ENCODE measurements at places on chromosomes 2 and 18. TPM values are rescaled to one million over a fixed set of nuclear protein-coding genes. Genes with fewer than 3 reads are reported as not detected.

GRCh38 chr2:57373530-57373929 lies 673.1 kb upstream of the VRK2 start:
- no peak for DNase-seq

DNA sequence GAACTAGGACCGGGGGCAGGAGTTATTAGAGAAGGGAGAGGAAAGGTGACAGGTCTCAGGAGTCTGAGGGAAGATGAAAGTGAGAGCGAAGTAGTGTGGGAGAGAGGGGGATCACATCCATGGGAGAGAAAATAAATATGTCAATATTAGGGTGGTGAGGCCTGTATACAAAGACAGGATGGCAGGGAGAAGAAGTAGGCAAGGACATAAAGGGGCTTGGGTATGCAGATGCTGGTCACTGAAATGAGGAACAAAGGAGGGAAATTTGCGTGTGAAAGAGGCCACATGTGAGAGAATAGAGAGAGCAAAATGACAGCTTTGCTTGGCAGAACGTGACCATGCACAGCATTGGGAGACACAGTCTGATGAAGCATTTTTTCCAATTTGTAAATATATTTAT lies 13.6 kb downstream of the METAP1D start:
- DNase-seq: no peak

Gene CD8B2
- 0.14 TPM for polyA plus RNA-seq

GRCh38 chr18:2805970-2806943 lies 40.5 kb upstream of the EMILIN2 start:
- no peak for DNase-seq

GRCh38 chr2:20635113-20635510 lies 15.8 kb downstream of the HS1BP3 start:
- DNase-seq: no peak

DNA sequence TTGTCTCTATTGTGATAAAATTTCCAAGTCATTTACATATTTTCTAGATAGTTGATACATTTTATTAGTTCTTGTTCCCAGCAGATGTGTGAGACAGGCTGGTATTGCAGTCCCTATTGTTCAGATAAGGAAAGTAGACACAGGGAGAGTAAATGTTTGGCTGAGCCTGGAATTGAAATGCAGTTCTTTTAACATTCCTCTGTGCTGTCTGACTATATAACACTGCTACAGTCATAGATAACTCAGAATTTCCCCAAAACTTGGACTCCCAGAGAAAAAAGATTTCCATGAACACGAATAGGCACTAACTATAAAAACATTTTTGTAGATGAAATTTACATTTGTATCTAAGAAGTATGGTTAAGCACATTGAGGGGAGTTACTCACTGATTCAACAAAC lies 71.4 kb downstream of the PLCL1 start:
- DNase-seq: no peak

Gene LDLRAD4
- polyA plus RNA-seq: 10.4 TPM

GRCh38 chr2:124838406-124838805 lies 813.3 kb downstream of the CNTNAP5 start:
- no peak for DNase-seq

Gene KCNIP3
- polyA plus RNA-seq: 12.7 TPM

Gene SF3B6
- polyA plus RNA-seq: 188 TPM

DNA sequence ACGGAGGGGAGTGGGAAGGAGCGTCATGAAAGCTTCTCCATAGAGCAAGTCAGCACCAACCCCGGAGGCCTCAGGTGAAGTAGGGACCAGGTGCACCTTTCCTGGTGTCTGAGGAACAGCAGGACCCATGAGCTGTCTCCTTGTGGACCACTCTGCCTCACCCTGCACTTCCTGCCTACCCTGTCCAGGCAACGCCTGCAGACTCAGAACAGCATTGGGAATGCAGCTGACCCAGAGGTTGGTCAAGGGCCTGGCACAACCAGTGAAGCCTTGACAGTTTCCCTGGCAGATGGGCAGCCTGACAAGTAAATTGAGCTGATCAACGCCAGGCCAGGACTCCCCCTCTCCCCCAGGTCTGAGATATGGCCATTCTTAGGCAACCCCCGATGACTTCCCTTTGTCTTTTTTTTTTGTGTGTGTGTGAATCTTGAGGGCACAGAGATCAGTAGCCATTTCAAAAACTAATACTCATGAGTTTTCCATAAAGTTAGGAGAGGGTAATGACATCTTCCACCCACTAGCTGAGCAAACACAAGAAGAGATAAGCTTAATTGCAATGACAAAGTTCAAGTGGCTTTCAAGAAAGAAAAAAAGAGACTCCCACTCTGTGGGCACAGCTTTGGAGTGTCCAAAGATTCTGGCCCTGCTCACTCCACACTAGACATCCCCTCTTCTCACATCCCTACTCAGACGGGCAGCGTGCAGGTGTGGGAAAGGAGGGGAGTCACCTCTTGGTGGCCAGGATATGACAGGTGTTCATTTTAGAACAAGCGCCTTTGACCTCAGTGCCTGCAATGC lies 3.5 kb upstream of the FABP1 start:
- DNase-seq: no peak

- no peak for DNase-seq
Observed at GRCh38 chr2:8215159-8215863, 466.5 kb upstream of the ID2 start.

DNA sequence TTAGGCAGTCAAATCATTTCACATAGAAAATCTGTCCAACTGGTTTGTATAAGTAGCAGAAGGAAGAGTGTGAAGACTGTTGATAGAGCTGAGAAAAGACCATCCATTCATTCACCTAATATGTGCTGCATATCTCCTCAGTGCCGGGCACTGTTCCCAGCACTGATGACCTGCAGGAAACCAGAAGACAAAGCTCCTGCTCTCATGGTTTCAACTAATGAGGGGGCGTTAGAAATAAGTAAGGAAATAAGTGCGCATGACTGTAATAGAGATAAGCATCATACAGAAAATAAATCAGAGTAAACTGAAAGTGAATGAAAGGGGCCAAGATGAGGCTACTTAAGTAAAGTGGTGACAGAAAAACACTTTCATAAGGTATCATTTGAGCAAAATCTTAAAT lies 427.5 kb upstream of the CDH20 start:
- no peak for DNase-seq

Gene STARD6
- 0.36 TPM for polyA plus RNA-seq

- DNase-seq: no peak
Observed at GRCh38 chr2:112824694-112825085, 11.9 kb downstream of the IL1B start.

GRCh38 chr2:99187011-99187410 lies 6.0 kb downstream of the MRPL30 start:
- no peak for DNase-seq

Gene ST8SIA5
- 1.2 TPM for polyA plus RNA-seq

- DNase-seq: no peak
Observed at GRCh38 chr2:168434146-168434545, 21.9 kb upstream of the CERS6 start.

Gene CYP27A1
- 47.0 TPM for polyA plus RNA-seq

GRCh38 chr2:3450385-3451010 lies 68.8 kb downstream of the ADI1 start:
- DNase-seq: no peak
